Pulmonary artery endothelial cell (primary cell): ENCODE measurements at places on chromosomes 11 and 22. TPM values are rescaled to one million over a fixed set of nuclear protein-coding genes. Genes with fewer than 3 reads are reported as not detected.

The GGT1 gene
- total RNA-seq = 0.28 and 0.40 TPM in 2 replicates

GRCh38 chr22:20319041-20319744 lies 667 bp downstream of the DGCR6L start:
- DNase-seq = no peak

The ZNF70 gene
- total RNA-seq = 2.6 TPM in 2 replicates

The KCNA4 gene
- not detected in 2 replicates for total RNA-seq

DNA sequence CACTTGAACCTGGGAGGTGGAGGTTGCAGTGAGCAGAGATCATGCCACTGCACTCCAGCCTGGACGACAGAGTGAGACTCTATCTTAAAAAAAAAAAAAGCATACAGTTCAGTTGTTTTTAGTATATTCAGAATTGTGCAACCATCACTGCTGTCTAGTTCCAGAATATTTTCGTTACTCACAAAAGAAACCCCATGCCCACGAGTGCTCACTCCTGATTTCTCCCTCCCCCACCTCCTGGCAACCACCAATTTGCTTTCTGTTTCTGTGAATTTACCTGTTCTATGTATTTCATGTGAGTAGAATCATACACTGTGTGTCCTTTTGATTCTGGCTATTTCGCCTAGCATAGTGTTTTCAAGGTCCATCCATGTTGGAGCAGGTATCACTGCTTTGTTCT lies 24.8 kb downstream of the PTPRJ start:
- DNase-seq = no peak
